Stimulated activated CD4-positive, alpha-beta T cell treated with anti-CD3 and anti-CD28 coated beads, Interleukin-15, amount 100 ng/mL, for 24 hours (primary cell): ENCODE measurements at places on chromosomes 12 and 14.

GRCh38 chr14:91283666-91284065 lies 39.2 kb upstream of the GPR68 start:
- DNase-seq, result no peak

DNA sequence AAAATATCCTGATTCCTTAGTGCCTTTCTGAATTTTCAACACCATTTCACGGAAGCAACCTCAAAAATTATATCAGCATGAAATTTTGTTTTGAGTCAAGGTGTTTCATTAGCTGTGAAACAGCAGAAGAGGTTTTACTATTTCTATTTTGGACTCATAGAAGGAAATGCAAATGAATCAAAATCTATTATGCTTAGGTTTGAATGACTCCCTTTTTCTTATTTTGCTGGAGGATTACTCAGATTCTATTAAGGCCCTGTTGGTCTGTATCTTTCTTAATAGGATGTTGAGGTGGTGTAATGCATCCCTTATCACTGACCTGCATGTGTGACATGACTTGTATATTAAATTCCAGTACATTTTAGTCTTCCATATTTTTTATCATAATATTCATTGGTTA lies 165.8 kb downstream of the TMTC2 start:
- no peak for DNase-seq

- DNase-seq, result no peak
Observed at GRCh38 chr12:90896164-90896563, 58.8 kb downstream of the CCER1 start.

GRCh38 chr12:62268956-62269355 lies 8.8 kb downstream of the USP15 start:
- DNase-seq, result no peak

DNA sequence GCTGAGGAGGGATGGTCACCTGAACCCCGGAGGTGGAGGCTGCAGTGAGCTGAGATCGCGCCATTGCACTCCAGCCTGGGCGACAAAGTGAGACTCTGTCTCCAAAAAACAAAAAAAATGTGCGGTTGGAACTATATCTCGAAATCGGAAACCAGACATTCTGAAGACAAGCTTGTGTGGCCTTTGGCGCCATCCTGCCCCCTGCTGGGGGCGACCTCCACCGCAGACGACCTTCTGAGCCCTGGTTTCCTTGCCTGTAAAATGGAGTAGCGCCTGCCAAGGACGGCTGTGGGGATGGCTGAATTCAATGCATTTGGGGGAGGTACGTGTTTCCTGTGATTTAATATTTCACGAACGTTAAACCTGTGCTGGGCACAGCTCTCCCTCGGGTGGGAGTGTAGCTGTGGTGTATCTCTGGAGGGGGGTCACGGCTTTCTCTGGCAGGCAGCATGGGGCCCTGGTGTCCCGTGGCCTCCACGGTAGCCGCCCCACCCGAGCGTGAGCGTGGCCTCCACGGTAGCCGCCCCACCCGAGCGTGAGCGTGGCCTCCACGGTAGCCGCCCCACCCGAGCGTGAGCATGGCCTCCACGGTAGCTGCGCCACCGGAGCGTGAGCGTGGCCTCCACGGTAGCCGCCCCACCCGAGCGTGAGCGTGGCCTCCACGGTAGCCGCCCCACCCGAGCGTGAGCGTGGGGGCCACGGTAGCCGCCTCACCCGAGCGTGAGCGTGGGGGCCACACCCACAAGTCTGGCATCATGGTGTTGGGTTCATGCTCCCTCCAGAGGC lies 55.3 kb downstream of the LRCOL1 start:
- DNase-seq, result peak; percentile 32

DNA sequence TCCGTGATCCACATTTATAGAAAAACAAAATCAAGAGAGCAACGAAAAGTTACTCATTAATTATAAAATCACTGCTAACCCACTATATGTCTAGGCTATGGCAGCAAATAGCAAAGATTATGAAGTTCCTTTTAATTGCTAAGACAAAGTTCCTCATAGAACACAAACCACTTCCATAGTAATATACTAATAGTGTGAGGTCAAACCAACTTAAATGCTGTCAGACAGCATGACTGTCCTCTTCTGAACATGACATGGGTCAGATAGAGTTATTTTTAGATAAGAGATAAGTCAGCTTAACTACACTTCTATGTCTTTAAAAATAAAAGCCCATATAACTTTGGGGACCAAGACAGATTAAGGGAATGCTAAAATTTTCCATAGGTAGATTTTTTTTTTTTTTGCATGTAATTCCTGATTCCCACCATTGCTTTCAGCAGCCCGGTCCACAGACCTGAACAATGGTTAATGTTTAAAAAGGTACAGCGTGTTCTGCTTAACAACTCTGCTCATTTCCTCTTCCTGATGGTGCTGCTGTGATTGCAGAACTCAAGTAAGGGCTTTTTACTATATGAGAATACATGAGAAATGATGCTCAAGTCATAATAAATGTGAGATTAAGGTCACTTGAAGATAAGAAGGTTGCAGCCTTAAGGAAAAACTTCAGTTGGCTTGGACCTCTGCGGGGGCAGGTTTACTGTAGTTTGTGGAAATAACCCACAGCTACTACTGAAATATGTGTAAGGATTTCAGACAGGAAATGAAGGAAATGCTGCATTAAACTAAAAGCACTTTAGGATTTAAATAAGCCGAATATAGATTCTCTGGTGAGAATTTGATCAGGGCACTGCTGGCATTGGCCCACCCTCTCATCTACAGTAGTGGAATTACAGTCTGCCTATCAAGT lies 37.7 kb upstream of the DUSP6 start:
- DNase-seq, result peak; percentile 28

- DNase-seq, result no peak
Observed at GRCh38 chr14:36066636-36067035, 109.9 kb downstream of the PTCSC3 start.

- DNase-seq, result no peak
Observed at GRCh38 chr12:263574-263973, 938 bp upstream of the SLC6A13 start.

GRCh38 chr12:18570543-18570942 lies 167.3 kb downstream of the PLCZ1 start:
- no peak for DNase-seq

- DNase-seq, result no peak
Observed at GRCh38 chr12:96500693-96501092, 11.3 kb downstream of the CFAP54 start.

DNA sequence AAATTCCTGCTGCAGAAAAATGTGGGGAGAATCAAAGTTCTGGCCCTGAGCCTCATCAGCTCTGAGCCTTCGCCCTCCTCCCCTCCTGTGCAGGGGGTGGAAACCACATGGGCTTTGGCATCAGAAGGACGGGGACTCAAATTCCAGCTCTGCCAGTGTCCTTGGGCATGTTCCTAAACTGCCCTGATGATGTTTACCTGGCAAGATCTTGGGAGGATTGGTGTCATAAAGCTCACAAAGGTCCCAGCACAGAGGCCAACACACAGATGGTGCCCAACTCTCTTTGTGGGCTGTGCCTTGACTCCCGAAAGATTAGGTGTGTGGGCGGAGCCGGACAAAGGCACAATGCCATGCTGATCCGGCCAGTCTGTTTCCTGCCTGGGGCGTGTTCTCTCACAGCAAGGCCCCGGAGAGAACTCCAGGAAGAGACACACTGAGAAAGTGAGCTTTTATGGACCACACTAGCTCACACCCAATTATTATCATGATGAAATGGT lies 20.5 kb upstream of the CLMN start:
- no peak for DNase-seq

- DNase-seq, result no peak
Observed at GRCh38 chr12:52945389-52946232, 3.3 kb upstream of the KRT18 start.

- no peak for DNase-seq
Observed at GRCh38 chr14:92263681-92264080, 59.3 kb upstream of the SLC24A4 start.

GRCh38 chr14:28762955-28763326 lies 3.6 kb upstream of the FOXG1 start:
- no peak for DNase-seq

- DNase-seq, result no peak
Observed at GRCh38 chr12:13425766-13426165, 229.2 kb downstream of the EMP1 start.

DNA sequence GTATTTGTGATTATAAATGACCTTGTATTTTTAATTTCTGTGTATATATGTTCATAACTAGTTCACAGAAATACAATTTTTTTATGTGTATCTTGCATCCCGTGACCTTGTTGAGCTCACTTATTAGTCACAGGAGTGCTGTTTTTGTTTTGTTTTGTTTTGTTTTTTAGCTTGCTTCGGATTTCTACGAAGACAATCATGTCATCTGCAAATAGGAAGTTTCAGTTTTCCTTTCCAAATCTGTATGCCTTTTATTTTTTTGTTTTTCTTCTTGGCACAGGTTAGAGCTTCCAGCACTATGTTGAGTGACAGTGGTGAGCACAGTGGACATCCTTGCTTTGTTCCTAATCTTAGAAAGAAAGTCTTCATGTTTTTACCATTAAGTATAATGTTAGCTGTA lies 229.2 kb upstream of the GARIN6 start:
- no peak for DNase-seq

DNA sequence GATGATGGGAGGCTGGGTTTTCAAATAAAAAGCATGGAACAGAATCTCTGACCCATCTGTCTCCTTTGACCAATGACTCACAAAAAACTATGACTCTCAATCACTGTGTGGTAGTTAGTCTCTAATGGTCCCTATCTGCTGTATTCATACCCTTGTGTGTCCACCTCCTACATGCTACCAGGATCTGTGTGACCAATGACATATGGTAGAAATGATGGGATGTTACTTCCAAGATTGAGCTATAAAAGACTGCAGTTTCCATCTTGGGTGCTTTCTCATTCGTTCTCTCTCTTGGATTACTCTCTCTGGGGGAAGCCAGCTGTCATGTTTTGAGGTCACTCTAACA lies 144.7 kb upstream of the BTG1 start:
- DNase-seq, result no peak
